ENCODE measurements at places on chromosomes 13 and 19. TPM values are rescaled to one million over a fixed set of nuclear protein-coding genes. Genes with fewer than 3 reads are reported as not detected.
A peak's percentile ranks its signal among the peaks of the same experiment; 100 is the strongest.

GRCh38 chr13:41456768-41457588 is at the start of gene RGCC:
RGCC (plus strand) TSS chr13:41457550; CDS start chr13:41457708, 158 bp downstream.
- H3K27me3 ChIP-seq = no peaks in the 10 kb centered on the region
- H3K36me3 ChIP-seq = no peaks in the 10 kb centered on the region
- H3K4me1 ChIP-seq = peaks cover 33% of the 10 kb centered on the region

DNA sequence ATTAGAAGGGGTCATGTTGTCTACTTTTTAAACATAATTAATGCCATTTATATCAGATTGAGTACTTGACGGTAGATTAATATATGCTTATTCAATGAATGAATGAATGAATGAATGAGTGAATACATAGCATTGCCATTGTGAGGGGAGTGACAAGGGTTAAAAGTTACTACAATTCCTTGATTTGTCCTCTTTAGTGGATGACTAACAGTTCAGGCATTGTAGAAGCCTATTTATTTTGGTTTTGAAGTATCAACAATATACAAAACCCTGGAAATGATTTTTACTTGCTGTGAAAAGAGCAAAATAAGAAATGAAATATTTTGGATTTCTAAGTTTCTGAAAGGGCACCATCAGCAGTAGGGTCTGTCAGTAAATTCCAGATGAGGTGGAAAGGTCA is 122.7 kb downstream of the CYSLTR2 start:
- no peaks in the 10 kb centered on the region for H3K36me3 ChIP-seq
- no peak overlapping the region for H3K27ac ChIP-seq
- H3K4me3 ChIP-seq = no peak overlapping the region
- H3K27me3 ChIP-seq = no peaks in the 10 kb centered on the region
- no peak for DNase-seq

- H3K4me3 ChIP-seq = no peak overlapping the region
- H3K36me3 ChIP-seq = no peaks in the 10 kb centered on the region
- no peak overlapping the region for H3K27ac ChIP-seq
These were observed 8.3 kb upstream of the OXGR1 start for GRCh38 chr13:97002581-97002980.

Gene MEX3D
- polyA plus RNA-seq = 0.29 TPM

DNA sequence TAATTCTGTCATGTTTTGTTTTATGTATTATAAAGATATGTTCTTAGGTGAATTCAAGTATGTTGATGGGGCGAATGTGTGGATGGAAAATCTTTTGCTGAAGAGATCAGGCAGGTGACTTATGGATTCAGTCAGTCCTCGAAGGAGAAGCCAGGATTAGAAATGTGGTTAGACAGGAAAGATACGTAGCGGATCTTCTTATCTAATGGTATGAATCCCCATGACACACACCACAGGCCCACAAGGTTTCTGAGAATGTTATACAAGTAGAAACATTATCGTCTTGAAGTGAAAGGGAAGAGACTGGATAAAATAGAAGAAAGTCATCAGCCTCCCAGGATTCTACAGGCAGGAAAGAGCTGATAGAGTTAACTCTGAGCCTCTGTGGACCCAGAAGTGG is 69.0 kb upstream of the RFXAP start:
- no peak overlapping the region for H3K27ac ChIP-seq
- no peak overlapping the region for H3K4me3 ChIP-seq
- H3K36me3 ChIP-seq = no peaks in the 10 kb centered on the region
- H3K27me3 ChIP-seq = no peaks in the 10 kb centered on the region
- no peaks in the 10 kb centered on the region for H3K4me1 ChIP-seq
- DNase-seq = no peak

Gene RNF17
- polyA plus RNA-seq = not detected

Gene RNF126
- 81.9 TPM for polyA plus RNA-seq

GRCh38 chr13:50945669-50946068 is 36.1 kb downstream of the RNASEH2B start:
- H3K4me1 ChIP-seq = no peaks in the 10 kb centered on the region
- H3K36me3 ChIP-seq = peaks cover 1% of the 10 kb centered on the region
- H3K27me3 ChIP-seq = no peaks in the 10 kb centered on the region
- DNase-seq = no peak

DNA sequence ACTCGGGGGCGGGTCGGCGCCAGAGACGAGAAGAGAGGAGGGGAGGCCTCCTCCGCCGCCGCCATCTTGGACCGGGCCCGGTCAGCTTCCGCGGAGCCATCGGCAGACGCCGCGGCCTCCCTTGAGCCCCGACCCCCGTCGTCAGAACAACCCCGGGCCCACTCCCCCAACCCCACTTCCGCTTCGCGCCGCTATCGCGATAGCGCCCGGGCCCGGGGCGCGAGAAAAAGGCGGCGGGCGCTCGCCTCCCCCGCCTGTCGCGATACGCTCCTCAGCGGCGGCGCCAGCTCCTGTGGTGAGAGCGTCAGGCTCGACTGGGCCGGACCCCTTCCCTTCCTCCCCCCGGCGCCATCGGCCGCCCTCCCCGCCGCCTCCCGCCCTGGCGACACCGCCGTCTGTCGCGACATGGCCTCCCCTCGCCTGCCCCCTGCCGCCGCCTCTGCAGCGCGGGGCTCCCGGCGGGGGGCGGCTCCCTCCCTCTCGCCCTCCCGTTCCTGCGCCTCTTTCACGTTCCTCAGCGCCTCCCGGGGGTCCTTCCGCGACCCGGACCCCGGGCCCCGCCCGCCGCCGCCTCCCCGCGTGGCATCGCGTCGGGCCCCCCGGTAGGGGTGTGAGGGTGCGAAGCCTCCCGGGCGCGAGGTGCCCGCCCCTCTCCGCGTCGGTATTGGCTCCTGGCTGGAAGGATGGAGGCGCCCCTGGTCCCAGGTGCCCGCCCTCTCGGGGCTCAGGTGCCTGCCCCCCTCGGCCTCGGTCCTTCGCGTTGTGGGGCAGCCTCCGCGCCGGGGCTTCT is at the start of gene CNOT3:
TSS of gene CNOT3 (plus strand) at position 64 of the 790 bp plus-strand sequence. CDS start 5,217 bp downstream, outside the sequence.
- H3K27ac ChIP-seq = peak within 1 kb of the TSS; percentile 90
- H3K36me3 ChIP-seq = peaks cover 12% of the 10 kb centered on the region
- H3K4me1 ChIP-seq = peaks cover 19% of the 10 kb centered on the region
- no peaks in the 10 kb centered on the region for H3K27me3 ChIP-seq
- H3K4me3 ChIP-seq = peak within 1 kb of the TSS; percentile 91

GRCh38 chr19:4389511-4390016 is 10.8 kb downstream of the SH3GL1 start:
- H3K27me3 ChIP-seq = no peaks in the 10 kb centered on the region
- no peak for DNase-seq
- H3K27ac ChIP-seq = no peak overlapping the region

GRCh38 chr19:36528921-36529518 is 949 bp upstream of the ZNF260 start:
- no peaks in the 10 kb centered on the region for H3K4me1 ChIP-seq
- H3K36me3 ChIP-seq = no peaks in the 10 kb centered on the region
- H3K27ac ChIP-seq = peak overlapping the region; percentile 83
- H3K27me3 ChIP-seq = no peaks in the 10 kb centered on the region

- H3K4me1 ChIP-seq = peaks cover 4% of the 10 kb centered on the region
- no peaks in the 10 kb centered on the region for H3K27me3 ChIP-seq
- H3K4me3 ChIP-seq = no peak overlapping the region
- H3K36me3 ChIP-seq = no peaks in the 10 kb centered on the region
These were observed 14.6 kb downstream of the FRY start for GRCh38 chr13:32045982-32046785.

Gene C19orf85
- not detected for polyA plus RNA-seq

Gene ZNF763
- polyA plus RNA-seq = 0.78 TPM

- DNase-seq = peak; percentile 66
- H3K4me3 ChIP-seq = peak overlapping the region; percentile 9
- no peaks in the 10 kb centered on the region for H3K27me3 ChIP-seq
- peak overlapping the region; percentile 84 for H3K27ac ChIP-seq
- H3K36me3 ChIP-seq = no peaks in the 10 kb centered on the region
These were observed 13.7 kb downstream of the LILRA1 start for GRCh38 chr19:54606891-54607784.

DNA sequence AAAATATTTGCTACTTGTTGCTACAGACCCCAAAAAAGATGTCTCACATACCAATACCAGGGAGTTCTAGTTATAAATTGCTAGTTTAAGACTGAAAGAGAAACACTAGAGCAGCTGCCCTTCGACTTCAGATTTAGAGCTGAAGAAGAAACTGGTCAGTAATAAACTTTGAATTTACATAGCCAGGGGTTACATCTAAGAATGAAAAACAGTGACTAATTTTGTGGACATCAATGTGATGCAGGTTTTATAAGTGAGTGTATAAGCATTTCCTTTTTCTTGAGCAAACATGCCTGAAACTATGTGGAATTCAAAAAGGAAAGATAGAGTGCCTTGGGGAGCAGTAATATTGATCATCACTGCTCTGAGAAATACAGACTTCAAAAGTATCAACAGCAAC is 724.9 kb upstream of the MIR17HG start:
- DNase-seq = no peak
- no peak overlapping the region for H3K4me3 ChIP-seq
- H3K27ac ChIP-seq = no peak overlapping the region
- H3K4me1 ChIP-seq = no peaks in the 10 kb centered on the region
- no peaks in the 10 kb centered on the region for H3K36me3 ChIP-seq

DNA sequence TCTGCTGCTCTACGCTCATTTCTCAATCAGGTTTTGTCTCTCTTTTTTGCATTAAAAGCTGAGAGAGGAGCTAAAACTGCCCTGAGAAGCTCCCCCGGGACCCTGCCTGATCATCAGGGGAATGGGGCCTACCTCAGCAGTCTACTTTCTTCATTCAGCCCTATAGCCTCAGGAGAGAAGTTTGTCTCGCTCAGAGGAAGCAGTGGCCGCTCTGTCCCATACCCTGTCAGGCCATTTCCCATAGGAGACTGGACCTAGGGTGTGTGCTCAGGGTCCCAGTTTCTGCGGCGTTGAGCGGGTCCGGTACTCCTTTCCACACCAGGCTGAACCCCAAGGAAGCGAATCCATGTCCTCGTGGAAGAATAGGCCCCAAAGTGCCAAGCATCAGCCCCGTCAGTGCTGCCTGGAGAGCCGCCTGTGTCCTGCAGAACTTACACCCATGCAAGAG is 21.7 kb downstream of the UBE2L5 start:
- peaks cover 43% of the 10 kb centered on the region for H3K4me1 ChIP-seq
- H3K27ac ChIP-seq = peak overlapping the region; percentile 56
- peak overlapping the region; percentile 26 for H3K4me3 ChIP-seq
- no peaks in the 10 kb centered on the region for H3K36me3 ChIP-seq

DNA sequence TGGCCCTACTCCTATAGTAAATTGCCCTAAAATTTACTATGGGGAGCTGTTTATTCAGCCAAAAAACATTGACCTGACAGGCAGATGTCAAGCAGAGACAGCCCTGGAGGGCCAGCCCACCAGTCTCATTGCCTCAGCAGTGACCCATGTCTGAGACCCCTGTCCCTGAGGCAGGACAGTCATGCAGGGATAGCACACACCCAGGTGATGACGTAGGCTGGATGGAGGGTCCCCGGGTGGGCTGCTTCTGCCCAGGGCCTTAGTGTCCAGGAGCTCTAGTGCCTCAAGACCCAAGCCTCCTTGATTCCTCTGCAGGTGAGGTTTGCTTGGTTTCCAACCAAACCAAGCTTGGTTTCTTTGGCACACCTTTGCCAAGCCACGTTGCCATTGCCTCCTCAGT is 72.1 kb downstream of the HSPH1 start:
- H3K4me1 ChIP-seq = no peaks in the 10 kb centered on the region
- DNase-seq = no peak
- no peaks in the 10 kb centered on the region for H3K36me3 ChIP-seq
- H3K4me3 ChIP-seq = no peak overlapping the region
- peaks cover 5% of the 10 kb centered on the region for H3K27me3 ChIP-seq
- no peak overlapping the region for H3K27ac ChIP-seq

Gene PGLYRP2
- polyA plus RNA-seq = 0.06 TPM
